ENCODE measurements at places on chromosomes 4 and X.

DNA sequence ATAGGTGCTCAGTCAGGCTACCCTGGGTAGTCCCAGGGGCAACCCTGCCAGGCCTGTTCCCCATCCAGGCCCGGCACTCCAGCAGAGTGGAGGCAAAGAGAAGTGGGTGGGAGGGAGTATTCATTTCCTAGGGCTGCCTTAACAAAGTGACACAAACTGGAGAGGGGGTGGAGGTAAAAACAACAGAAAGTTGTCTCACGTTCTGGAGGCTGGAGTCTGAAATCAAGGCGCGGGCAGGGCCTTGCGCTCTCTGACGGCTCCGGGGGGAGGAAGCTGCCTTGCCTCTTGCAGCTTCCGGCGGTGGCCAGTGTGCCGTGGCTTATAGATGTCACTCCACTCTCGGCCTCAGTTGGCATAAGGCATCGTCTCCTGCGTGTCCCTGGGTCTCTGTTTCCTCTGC is 90.8 kb downstream of the DCTD start:
- DNase-seq, result no peak

GRCh38 chr4:21451032-21451431 is 497.5 kb downstream of the KCNIP4 start:
- DNase-seq, result peak; percentile 24

DNA sequence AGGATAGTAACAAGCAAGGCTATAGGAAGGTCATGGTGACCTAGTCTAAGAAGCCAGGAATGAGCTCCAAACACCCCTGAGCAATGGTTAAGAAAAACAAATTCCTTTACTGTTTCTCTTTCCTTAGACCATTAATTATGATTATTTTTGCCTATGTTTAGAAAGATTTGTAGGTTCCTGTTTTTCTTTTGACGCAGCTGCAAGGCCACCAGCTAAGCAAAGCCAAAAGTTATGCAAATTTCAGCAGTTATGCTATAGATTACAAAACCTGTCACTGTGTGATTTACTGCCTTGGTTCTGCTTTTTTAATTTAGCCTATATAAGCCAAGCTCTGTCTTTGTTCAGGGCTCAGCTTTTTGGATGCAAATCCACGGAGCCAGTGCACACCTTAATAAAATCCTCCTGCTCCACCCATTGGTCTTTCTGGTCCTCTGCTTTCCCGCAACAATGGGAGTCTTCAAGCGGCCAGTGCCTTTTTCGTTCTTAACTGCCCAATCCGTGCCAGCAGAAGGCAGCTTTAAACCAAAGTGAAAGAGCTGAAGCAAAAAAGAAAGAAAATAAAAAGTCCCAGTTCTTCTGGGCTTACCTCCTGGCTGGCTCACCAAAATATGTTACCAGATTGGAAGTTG is 1.4 kb upstream of the CEP135 start:
- DNase-seq, result peak; percentile 66

- no peak for DNase-seq
These were observed 244.2 kb downstream of the FSTL5 start for GRCh38 chr4:161919442-161920220.

GRCh38 chrX:23851544-23851943 is 56.2 kb downstream of the APOO start:
- DNase-seq, result no peak

- no peak for DNase-seq
These were observed 118.5 kb upstream of the SHISA3 start for GRCh38 chr4:42278709-42279324.

DNA sequence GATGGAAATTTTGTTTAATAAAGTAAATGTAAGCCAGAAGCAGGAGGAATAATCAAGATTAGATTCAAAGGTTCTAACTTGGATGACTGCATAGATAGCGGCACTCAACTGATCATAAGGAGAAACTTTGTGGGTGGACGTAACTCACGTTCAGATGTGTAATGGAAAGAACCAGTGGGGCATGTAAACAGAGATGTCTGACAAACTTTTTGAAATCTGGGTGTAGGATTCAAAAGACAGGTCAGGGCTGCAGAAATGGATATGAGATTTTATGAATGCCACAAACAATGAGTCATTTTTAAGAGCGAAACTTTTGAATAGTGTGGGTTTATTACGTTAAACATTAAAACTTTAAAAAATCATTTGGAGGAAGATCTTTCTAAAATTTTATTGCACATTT is 375.6 kb downstream of the GBA3 start:
- DNase-seq, result no peak

DNA sequence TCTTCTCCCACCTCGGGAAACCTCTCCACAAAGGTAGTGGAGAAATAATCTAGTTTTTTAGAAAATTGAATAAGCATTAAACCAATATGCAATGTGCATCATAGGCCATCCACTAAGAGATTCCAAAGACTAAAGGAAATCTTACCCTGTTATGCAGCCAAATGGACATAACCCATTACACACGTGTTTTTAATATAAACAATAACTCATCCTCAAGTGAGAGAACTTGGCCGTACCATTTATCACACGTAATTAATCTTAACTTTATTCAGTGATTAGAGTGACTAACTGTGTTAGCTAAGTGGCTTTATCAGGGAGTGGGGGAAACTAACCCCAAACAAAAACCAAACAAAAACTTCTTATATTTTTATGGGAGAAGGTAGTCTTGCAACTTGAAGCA is 57.8 kb downstream of the AFM start:
- peak; percentile 12 for DNase-seq

- DNase-seq, result peak; percentile 42
These were observed 4.1 kb downstream of the S100G start for GRCh38 chrX:16654093-16654492.

GRCh38 chr4:125681240-125681639 is 366.5 kb downstream of the FAT4 start:
- no peak for DNase-seq

DNA sequence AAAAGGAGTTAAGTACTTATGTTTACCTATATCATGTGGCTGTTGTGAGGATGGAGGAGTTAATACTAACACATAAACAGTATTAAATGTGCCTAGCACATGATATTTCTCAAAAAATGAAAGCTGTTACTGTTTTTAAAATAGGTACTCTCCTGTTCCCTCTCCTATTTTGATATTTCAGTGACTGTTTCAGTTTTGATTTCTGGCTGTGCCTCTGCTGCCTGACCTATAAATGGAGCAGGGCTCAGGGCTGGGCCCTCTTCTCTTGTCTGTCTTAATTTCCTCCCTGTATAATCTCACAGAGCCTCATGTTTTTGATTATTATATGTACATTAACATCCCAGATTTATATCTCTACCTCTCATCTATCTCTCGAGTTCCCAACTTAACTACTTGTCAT is 93.3 kb downstream of the UGT8 start:
- no peak for DNase-seq

DNA sequence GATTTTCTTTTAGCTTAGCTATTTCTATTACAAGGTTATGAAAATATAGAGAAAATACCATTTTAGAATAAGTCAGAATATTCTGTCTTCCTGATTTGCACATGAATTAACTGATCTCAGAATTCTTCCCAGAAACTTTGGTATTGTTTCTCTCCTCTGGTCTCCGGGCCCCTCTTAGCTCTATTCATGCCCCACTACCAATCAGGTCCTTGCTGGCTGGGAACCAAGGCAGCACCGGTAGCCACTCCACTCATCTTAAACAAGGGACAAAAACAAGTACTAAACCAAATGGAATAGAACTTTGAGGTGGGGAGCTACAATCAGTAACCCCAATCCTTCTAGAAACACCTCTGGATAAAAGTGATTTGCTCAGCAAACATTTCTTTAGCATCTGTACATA is 64.3 kb downstream of the GPC3 start:
- no peak for DNase-seq

DNA sequence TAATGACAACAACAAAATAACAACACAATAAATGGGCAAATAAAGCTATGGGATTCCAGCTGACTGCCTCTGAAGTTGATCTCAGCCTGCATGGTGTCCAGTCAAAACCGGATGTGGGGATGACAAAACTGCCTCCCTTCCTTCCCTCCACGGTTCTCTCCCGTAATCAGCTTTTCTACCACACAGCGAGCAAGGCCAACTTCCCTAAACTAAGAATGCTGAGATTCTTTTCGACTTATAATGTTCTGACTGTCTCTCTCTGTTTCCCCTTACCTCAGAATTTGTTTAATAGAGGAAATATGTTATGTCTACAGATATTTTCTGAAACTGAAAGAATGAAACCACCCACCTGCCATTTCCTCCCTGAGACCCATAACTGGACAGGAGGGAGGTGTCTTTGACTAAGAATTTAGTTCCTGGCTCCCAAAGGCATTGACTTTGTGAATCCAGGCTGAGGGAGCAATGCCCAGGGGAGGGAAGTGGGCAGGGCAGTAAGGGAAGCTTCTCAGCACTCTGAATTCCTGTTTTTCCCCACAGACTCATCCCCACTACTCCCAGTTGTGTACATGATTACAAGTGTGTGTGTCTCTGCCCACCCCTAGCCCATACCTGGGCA is 1.0 kb upstream of the TLR1 start:
- DNase-seq, result no peak

DNA sequence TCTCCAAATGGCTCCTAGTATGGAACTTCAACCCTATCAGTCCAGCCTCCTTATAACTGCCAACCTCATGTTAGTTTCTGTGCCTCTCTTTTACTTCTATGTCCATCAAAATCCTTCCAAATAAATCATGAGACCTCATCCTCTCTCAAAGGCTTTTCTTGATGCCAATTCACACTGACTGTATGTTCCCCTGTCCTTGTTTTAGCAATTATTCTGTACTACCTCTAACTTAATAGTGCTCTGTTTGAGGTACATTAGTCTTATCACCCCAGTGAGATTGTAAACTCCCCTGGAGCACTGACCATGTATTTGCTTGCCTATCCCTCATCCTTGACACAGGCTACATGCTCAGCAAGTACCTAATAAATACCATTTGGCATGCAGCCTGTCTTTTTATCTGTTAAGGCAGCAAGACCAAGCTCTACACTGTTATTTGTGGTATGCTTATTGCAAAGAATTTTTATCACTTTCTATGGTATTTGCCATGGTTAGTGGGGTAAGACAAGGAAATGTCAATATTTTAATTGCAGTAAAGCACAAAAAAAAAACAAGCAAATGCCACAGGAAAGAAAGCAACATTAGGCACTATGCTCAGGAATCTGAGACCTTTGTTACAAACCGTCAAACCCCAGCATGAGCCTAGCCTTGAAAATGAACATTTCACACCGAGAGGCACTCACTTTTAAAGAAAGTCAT is 119.2 kb downstream of the SMARCA1 start:
- peak; percentile 1 for DNase-seq

- DNase-seq, result no peak
These were observed 43.8 kb downstream of the ELOVL6 start for GRCh38 chr4:110154582-110154981.

DNA sequence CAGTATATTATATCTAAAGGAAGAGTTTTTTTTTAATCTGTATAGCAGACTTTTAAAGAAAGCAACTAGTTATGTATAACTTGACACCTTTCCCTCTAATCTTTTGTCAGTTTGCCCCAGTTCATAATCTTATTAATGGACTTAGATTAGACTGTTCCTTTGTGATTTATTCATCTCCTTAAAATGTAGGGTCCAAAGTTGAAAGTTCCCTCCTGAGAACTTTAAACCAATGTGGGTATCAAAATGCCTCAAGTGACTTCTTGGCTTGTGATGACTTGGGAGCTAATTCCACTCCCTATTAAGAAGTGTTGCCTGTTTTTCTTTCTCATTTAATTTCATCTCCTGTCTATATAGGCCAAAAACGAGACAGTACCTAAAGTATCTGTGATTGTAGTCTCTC is 6.3 kb upstream of the SDAD1 start:
- DNase-seq, result no peak

GRCh38 chr4:147361726-147362125 is 119.2 kb upstream of the EDNRA start:
- DNase-seq, result peak; percentile 91

- no peak for DNase-seq
These were observed 135.6 kb upstream of the SMAD1 start for GRCh38 chr4:145346081-145346480.
